ENCODE measurements at places on chromosomes 16 and 17.
A peak's percentile ranks its signal among the peaks of the same experiment; 100 is the strongest.

GRCh38 chr16:8168016-8168415 is 422.3 kb downstream of the TMEM114 start:
- DNase-seq: no peak

DNA sequence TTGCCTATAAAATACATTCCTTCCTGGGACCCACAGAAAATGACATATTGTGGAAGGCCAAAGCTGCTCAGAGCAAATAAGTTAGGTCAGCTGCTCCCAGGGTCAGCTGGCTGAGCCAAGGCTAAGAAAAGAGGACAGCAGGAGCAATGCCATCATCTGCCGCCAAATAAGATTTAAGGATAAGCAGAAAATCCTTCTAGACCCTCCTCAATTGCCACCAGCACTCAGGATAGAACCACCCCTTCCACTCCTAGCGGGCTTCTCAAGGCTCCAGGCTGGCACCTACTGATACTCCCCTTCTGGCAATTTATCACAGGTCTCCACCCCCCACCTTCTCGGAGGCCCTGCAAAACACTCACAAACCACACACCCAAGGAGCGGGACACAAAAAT is 22.9 kb downstream of the MBTPS1 start:
- DNase-seq: no peak

- DNase-seq: peak; percentile 16
Observed at GRCh38 chr16:3122926-3123570, 10.7 kb downstream of the ZNF205 start.

- no peak for DNase-seq
Observed at GRCh38 chr16:5621826-5622225, 524.2 kb upstream of the EEF2KMT start.

DNA sequence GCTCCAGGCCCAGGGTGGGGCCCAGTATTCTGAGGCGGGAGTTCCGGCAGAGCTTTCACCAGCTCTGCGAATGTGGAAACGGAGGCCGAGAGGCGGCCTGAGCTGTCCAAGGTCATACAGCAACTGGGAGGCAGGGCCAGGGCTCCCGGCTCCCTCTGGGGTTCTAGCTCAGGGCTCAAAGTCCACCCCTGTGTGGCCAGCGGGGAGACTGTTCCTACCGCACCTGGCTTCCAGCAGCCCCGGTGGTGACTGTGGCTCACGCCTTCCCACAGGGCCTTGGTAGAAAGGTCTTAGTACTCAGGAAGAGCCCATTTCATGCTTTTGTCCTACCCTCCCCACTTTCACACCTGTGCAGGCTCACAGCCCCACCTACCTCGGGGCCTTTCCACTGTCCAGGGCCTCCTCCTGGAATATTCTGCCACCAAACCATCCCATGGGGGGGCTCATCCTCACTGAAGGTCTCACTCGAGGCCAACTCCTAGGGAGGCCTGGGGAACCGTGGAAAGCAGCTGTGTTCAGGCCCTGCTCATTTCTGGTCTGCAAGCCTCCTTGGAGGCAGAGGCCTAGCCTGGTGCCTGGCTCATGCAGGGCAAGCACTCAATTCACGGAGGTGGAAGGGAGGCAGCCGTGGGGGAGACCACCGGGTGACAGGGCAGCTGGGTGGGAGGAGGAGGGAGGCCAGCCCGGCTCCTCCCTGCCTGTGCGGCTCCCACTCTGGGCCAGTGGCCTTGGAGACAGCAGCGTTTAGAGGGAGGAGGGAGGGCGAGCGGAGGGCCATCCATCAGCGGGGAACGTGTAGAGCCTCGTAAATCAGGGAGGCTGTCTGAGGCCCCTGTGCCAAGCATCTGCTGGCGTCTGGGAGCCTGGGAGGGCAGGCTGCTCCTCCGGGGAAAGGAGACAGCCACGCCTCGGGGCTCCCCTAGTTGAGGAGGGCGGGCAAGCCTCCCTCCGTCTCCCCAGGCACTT is 12.7 kb upstream of the DOC2B start:
- DNase-seq: no peak

GRCh38 chr16:56261656-56262055 is 70.4 kb downstream of the GNAO1 start:
- no peak for DNase-seq

- DNase-seq: peak; percentile 7
Observed at GRCh38 chr17:13106171-13106570, 88.3 kb upstream of the ELAC2 start.

GRCh38 chr17:79515646-79516571 is 94.9 kb downstream of the RBFOX3 start:
- DNase-seq: no peak

DNA sequence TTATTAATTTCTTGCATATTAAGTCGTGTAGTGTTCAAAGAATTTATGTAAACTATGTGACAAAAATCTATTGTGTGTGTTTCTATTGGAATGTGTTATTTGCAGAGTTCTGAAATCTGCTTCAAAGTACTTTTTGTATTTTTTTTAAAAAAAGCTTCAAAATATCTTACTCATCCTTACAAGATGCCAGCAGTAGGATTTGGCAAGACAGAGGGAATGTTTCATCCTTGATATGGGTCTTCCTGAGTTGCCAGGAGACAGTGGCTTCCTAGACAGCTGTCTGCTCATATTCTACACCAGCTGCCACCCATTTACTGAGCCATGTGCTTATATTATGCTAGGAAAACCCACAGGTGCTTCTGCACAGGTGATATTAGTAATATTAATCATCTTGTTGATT is 36.4 kb downstream of the EFCAB5 start:
- peak; percentile 23 for DNase-seq

DNA sequence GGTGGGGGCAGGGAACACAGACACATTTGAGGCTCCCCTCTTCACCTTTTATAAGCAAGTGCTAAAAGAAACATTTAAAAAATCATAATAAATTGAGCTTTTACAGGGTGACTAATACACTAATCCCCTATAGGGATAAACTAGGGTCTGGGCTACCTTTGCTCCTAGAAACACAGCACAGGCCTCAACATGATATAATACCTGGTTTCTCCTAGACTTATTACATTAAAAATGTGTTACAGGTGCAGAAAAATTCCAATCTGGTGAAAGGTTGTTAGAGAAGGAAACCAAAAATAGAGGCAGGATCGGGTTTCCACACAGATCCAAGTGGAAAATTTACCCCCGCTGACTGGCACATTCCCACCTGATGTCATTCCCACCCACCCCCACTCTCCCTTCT is 124.7 kb upstream of the NOG start:
- DNase-seq: no peak

- no peak for DNase-seq
Observed at GRCh38 chr16:31537362-31538242, 9.9 kb downstream of the AHSP start.

DNA sequence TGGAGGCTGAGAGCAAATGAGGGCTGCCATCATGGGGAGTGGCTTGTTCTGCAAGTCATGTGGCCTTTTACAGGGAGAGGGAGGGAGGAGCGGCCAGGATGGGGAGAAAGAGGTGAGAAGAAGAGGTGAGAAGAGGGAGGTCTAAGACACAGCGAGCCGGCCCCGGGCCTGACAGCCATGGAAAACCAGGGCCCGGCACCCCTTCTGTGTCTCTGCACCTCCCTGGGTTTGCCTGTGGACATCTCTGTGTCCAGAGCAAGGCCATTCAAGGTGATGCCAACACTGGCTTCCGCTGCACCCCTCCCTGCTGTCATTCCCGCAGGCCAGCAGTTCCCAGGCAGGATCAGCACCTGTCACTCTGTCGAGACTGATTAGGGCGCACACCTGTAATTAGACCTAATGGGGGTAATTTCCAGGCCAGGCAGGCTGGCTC is 75.6 kb downstream of the MGAT5B start:
- no peak for DNase-seq

GRCh38 chr16:79809376-79809775 is 208.8 kb upstream of the MAF start:
- DNase-seq: no peak

GRCh38 chr16:59411961-59412841 is 678.1 kb upstream of the GOT2 start:
- no peak for DNase-seq

DNA sequence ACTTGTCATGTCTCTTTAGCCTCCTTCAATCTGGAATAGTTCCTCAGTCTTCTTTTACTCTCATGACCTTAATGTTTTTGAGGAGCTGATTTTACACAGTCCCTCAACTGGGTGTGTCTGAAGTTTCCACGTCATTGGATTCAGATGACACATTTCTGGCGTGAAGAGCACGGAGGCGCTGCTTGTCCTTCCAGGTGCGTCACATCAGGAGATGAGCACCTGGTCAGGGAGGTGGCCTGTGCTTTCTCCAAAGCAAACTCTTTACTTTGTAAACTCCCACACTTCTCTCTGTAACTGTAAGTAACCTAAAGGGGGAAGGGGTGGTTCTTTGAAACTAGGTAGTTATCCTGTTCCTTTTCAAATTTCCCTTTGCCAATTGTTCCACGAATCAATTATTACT is 52.5 kb upstream of the MNT start:
- DNase-seq: no peak

- DNase-seq: no peak
Observed at GRCh38 chr16:74903120-74903519, 81.8 kb downstream of the WDR59 start.
